ENCODE measurements at places on chromosomes 5 and 9.

DNA sequence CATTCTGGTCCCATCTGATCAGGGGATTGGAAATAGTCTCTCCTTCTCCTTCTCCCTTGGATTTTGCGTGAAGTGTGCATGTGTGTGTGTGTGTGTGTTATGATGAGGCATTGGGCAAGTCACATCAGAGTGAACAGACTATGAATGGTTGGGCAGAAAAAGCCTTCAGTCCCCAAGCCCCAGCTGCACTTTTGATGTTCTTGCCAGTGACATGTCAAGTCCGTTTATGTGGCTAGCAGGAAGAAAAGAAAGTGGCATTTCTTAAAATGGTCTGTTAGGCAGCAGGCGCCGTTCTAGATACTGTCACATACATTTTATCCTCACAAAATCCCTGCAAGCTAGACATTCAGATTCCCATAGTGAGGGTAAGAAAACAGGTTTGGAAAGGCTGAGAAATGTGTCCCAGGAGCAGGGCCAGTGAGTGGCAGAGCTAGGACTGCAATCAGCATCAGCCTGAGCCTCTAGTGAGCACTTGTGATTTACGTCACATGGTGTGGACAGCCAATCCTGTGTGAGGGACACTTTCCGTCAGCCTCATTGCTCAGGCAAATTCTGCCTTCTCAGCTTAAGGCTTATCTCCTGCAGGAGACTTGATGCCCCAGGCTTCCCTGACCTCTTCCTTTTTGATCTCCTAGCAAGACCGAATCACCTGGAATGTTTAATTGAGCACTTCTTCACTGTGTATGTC is 60.4 kb downstream of the GLRA1 start:
- no peak for DNase-seq

GRCh38 chr9:130226112-130226511 is 39.4 kb upstream of the HMCN2 start:
- DNase-seq: no peak

DNA sequence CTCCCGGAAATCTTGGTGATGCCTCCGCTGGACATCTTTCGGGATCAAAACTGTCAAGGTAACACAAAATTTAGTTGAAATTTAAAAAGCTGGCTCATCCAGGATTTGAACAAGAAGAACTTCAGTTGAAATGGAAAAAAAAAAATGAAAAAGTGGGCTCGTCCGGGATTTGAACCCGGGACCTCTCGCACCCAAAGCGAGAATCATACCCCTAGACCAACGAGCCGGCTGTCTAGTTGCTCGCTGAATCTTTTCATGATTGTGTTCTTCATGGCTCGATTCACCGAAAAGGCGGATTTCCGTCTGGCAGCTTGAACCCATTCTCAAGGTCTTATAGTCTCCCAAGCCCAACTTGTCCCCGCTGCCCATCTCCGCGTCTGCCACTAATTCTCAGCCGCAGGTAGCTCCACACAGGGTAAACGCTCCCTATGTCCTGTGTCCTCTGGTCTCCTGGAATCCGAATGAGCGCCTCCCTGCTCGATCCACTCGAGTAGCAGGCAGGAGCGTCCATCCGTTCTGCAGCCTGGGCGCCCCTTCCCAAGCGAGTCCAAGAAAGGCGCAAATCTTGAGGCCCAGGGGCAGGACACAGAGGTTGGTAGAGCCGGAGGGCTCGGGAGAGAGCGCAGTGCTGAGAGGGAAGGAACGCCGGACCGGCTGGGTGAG is 16.2 kb downstream of the TRIM7 start:
- peak; percentile 82 for DNase-seq

- peak; percentile 43 for DNase-seq
These were observed 117.0 kb downstream of the CRB2 start for GRCh38 chr9:123472862-123473614.

GRCh38 chr9:92534204-92534603 is 1.6 kb downstream of the ECM2 start:
- DNase-seq: no peak

GRCh38 chr5:29054282-29054681 is 2015.9 kb upstream of the CDH9 start:
- DNase-seq: no peak

DNA sequence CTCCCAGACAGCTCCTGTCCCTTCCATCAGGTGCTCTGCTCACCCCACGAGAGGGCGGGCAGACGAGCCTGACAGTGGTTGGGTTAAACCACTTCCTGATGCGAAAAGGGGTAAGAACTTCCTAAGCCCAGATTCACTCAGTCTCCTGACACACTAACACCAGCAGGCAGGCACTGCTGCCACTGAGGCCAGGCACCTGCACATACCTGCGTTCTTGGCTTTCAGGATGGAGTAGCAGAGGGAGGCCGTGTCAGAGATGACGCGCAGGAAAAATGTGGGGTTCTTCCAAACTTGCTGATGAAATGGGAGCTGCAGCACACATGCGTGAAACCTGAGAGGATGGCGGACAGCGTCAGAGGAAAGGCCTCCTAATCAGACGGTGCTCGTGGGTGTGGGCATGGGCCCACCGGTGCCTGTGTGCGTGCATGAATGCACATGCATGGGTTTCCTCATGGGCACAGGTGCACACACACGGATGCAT is 29.9 kb downstream of the SLC6A18 start:
- DNase-seq: no peak
